GM12892 (cell line): ENCODE measurements at places on chromosomes 2 and 18.

- DNase-seq, result no peak
These were observed 26.6 kb upstream of the GLI2 start for GRCh38 chr2:120708944-120709607.

DNA sequence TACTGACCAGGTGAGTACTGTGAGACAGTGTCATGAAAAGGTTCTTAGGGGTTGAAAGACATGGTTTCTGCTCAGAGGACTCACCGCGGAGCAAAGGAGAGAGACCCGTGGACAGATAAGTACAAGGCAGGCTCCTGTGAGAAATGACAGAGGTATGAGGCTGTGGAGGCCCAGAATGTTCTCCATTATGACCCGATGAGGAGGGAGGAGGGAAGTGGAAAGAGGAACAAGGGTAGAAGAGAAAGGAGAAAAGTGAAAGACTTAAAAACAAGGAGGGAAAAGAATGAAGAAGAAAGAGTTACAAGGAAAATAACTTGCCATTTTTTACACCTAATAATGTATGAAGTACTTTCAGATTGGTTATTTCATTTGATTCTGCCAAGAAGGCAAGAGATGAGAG lies 29.8 kb downstream of the MAPRE3 start:
- DNase-seq, result no peak

GRCh38 chr2:241217320-241218031 lies 29.0 kb downstream of the ANO7 start:
- DNase-seq, result peak; percentile 81

DNA sequence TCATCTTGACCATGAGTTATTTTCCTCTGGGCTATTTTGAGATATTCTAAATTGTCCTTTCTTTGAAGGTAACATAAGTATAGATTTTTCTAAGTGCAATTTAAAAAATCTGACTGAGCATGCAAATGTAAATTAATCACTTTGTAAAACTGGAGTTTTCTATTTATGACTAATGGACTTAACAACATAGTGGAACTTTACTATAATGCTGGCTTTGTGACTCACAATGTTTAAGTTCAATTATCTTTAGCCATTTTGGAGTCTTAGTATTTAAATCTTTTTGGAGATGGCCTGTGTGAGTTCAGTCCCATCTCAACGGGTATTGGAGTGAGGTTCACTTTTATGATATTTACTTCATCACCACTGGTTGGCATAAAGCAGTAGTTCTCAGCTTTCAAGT lies 35.2 kb upstream of the NOSTRIN start:
- no peak for DNase-seq

DNA sequence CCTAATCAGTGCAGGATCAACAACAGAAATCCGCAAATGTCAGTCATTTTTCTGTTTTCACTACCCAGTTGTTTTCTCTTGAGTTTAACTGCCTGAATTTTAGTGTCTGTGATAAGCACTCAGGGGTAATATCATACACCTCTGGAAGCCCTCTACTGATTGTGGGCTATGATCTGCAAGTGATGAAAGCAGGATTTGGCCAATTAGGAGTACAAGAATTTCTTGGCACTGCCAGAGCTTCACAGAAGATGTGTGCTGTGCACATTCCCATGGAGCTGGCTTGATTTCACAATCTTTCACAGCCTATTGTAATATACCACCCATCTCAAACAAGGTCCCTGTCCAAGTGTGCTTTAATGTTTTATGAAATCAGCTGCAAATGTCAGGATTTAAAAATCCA lies 27.3 kb upstream of the TDRD15 start:
- DNase-seq, result no peak

DNA sequence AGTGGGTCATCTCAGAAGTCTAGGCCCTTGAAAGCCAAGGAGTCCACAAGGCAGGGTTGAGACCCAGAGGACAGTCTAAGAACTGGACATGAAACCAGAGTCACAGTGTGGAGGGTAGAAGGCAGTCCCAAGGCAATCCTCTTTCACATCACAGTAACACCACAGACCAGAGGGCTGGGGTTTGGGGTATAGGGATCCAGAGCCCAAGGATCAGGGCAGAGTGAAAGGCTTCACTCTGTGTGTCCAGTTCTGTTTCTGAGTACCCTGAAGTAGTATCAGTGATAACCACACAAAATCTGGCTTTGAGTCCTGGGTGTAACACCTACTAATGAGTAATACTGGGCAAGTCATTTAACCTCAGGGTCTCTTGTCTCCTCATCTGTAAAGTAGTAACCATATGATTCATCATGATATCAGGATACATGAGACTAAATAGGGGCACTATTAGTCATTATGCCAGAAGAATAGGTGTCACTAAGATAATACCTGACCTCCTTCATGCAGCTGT lies 91.0 kb downstream of the ICA1L start:
- DNase-seq, result no peak

DNA sequence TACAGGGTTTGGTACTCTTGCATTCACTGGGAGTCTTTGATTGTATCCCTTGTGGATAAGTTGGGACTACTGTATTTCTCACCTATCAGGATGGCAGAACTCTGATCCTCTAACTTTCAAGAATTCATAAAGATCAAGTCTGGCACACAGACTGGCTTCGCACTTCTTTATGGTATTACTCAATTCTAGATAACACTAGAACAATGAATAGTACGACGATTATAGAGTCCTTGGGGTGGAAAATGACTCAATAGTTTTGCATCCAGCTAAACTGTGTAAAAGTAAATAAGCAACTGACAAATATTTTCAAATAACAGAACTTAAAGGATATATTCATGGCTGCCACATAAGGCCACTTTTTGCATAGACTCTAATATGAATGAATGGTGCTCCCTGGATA lies 103.4 kb upstream of the MEX3C start:
- no peak for DNase-seq

- DNase-seq, result no peak
These were observed 235.4 kb downstream of the EIPR1 start for GRCh38 chr2:3142210-3142609.

DNA sequence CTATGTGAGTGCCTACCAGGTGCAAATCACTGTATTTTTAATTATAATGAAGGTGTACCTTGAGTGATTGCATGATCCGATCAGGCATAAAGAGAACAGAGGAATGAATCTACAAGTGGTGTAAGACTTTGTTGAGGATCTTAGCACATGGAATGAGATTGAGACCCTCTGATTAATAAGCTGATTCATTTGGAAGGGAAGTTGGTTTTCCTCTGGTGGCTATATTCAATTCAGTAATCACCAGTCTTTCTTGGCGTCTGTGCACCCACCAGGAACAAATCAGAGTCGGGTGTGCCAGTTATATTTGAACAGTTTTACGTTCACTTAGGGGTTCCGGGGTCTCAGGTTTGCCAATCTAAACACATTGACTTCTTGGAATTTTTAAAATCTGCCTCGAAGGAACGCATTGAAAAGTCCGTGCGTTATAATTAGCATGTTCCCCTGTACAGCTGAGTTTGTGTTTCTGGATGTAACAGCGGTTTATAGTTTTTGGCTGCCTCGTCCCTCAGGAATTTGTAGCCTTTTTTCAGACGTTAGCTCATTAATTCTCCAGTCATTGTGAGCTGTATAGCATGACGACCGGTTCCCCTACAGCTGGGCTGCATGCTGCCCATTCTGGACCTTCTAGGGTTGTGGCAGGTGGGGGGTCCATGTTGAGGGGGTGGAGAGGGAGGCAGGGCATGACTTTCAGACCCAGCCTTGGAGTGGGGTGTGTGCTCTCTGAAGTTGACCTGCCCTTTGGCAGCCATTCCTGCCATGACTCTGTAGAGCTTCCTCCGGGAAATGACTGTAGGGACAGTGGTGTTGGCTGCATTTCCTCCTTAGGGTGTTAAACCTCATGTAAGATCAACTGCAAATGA lies 20.3 kb downstream of the MYO1B start:
- DNase-seq, result no peak

DNA sequence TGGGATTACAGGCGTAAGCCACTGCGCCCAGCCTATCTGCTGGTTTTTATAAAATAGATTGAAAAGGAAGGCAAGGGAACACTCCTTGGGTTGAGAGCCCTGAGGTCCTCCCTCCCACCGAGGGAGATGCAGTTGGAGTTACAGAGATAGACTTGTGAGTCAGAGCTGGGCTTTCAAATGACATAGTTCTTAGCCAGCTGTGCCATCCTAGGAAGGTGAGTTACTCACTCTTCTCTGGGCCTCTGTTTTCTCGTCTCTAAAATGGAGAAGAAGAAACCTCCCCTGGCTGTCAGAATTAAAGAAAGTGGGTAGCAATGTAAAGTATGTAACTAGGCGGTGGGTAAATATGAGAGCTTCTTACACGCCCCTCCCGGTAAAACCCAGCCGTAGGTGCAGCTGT lies 2.4 kb downstream of the LRRFIP1 start:
- DNase-seq, result no peak

DNA sequence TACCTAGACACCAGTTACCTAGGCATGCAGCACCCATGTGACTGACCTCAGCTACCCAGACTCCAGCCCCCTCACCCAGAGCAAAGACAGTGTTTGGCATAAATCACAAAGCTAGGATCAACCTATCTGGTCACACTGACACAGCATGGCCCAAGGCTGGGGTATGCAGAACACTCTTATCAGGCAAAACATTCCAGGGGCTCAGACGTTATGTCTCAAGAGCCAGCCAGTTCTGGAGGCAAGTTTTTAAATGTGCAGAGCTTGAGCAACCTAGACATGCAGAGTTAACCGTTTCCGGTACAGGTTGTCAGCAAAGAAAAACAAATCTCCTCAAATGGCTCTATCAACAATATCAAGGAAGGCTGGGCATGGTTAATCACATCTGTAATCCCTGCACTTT lies 92.8 kb downstream of the AP1S3 start:
- DNase-seq, result no peak

DNA sequence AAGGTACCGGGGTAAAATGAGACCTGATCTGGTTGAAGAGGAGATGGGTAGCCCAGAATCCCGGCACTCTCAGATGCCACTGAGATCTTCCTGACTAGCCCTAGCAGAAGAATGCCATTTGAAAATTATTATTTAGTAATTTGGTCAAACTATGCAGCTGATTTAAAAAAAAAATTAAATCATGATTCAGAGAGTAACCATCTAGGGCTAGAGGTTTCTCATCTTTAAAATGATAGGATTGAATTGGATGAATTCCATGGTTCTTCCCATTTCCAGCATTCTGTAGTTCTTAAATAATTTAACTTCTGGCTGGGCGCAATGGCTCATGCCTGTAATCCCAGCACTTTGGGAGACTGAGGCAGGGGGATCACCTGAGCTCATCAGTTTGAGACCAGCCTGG lies 106.1 kb downstream of the MYO1B start:
- DNase-seq, result no peak
